Activated naive CD4-positive, alpha-beta T cell treated with anti-CD3 and anti-CD28 coated beads, Interleukin-2, amount 50 U/mL, for 16 hours (primary cell): ENCODE measurements at places on chromosomes 3 and 15.

DNA sequence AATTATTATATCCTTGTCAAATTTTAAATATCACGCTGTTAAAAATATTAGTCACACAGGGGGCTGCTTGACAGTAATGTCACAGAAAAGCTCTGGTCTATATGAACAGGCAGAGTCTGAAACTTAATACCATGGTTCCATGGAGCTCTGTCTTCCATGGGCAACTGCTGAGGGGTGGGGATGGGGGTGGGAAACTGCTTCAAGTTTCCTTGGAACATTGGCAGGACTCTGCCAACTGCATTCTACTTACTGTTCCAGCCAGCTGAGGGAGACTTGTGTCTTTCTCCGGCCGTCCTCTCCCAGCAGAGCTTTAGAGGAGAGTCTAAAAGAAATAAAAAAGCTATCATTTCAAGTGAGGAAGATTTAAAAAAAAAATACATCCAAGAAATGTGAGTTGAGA lies 348.7 kb downstream of the ZIC1 start:
- no peak for DNase-seq

GRCh38 chr3:3666664-3667063 lies 132.6 kb upstream of the LRRN1 start:
- no peak for DNase-seq

DNA sequence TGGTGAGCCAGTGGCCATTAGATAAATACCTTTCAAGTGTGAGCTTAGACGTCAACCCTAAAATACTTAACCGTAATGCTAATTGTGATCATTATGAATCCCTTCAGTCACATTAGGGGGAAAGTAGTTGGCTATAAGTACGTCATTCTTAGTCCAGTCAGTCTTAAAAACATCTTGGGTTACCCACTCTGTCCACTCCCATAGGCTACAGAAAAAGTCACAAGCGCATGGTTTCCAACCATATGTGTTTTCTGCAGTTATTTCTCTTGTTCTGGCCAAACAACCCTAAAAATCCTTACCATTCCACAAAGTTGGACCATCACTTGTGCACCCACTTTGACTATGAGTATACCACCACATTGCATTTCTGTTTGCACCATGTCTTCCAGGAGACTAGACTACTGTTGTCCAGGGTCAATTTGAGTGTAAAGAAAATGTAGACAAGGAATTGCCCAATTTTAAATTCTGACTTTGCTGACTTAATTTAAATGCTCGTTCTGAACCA lies 3.3 kb downstream of the RPL15 start:
- no peak for DNase-seq

DNA sequence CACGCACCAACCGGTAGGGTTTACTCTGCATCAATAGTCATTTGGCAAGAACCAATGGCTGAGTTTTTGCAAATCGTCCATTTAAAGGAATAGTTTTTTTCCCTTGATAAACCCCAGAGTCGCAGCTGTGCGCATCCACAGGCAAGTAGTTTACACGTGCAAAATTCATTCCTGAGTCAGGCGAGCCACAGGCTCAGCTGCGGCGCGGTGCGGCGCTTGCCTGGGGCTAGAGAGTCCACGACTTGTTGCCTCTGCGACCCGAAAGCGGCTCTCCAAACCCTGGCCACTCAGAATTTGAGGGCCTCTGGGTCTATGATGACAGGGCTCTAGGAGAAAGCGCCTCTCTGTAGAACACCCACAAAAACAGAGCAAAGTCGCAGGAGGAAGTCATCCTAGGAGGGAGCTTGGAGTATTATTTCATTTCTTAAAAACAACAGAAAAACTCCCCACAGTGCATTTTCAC lies 36.7 kb downstream of the ZIC4 start:
- DNase-seq = no peak

DNA sequence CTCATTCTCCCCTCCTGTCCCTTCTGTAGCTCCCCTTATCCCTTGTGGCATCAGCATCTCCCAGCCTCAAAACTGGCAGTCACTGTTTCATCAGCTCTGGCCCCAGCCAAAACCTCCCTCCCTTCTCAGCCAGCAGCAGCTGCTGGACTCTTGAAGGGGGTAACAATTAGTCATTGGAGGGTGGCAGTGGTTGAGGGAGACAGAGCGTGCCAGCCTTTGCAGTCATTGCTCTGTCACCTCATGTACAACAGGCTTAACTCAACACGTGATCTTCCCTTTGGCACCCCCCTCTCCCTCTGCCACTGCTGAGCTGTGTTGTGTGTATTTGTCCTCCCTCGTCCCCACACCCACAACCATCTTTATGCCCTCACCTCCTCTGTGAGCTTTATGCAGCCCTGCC lies 28.2 kb downstream of the RBP2 start:
- DNase-seq = no peak

DNA sequence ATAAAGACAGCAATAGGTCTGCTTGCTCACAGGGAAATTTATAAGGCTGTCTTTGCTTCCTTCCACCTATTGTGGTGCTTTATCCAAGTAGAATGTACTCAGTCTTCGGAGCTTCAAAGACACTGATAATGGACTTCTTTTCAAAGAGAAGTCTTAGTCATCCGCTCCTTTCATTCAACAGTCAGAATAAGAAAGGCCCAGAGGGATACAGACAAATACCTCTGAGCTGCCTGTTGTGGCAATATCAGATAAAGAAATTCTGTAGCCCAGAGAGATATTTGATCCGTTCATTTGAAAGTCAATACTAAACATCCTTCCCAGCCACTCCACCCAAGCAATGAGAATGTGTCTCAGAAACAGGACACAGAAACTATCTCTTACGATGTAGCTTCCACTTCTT lies 110.0 kb downstream of the FHIT start:
- DNase-seq = no peak

- DNase-seq = no peak
These were observed 128.3 kb downstream of the TMCO5A start for GRCh38 chr15:38062696-38063095.

DNA sequence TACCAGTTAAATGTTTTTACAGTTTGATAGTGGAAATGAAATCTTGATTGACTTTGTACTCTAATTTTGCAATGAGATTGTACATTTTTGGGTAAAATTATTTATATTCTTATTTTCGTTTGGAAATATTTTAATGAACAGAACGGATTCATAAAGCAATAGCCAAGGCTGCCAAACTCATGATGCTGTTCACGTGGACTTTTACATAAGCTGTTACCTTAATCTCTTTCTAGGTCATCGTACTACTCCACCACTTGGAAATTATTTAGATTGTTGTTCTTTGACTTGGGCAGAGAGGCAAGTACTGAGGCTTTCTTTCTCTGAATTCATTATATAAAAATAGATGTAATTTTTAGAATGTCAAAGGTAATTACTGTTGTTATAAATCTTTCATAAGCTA lies 16.2 kb downstream of the SYNPR start:
- no peak for DNase-seq

GRCh38 chr3:104367000-104367399 lies 999.7 kb upstream of the ALCAM start:
- DNase-seq = no peak

- DNase-seq = no peak
These were observed 37.3 kb downstream of the MLH1 start for GRCh38 chr3:37030588-37030987.

- no peak for DNase-seq
These were observed 62.2 kb downstream of the AAGAB start for GRCh38 chr15:67192185-67192820.

DNA sequence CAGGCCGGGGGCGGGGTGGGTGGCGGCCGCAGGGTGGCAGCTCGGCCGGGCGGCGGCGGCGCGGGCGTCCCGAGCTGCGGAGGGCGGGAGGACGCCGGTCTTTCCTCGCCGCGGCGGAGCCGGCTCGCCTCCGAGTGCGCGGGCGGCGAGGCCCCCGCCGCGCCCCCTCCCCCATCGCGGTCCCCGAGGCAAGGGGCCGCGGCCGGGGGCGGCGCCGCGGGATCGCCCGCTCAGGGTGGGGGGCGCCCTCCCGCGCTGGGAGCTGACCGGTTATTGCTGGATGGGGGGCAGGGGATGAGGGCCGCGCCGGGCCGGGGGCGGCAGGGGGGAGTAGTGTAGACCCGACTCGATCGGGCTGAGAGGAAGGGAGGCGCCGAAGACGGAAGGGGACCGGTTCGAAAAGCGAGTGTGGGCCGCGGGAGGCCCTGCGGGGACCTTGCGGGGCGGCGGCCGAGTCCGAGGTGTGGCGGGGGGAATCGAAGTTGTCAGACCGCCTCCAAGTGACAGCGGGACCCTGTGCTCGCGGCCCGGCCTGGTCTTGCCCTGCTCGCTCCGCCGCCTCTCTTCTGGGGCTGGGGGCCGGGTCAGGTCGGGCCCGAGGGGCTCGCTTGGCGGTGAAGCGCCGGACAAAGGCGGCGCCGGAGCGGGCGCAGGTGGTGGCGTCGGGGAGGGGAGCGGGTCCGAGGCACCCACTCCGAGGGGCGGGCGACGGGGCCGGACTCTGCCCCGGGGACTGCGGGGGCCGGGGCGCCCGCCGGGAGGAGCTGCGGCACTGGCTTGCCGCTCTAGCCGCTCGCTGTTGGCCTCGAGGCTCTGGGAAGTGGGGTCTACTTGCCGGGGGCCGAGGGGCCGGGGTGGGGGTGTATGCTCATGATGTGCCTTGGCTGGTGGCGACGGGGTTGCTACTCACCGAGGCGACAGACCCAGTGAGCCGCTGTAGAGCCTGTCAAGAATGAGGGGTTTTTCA lies 1.1 kb downstream of the BAHD1 start:
- peak; percentile 35 for DNase-seq

DNA sequence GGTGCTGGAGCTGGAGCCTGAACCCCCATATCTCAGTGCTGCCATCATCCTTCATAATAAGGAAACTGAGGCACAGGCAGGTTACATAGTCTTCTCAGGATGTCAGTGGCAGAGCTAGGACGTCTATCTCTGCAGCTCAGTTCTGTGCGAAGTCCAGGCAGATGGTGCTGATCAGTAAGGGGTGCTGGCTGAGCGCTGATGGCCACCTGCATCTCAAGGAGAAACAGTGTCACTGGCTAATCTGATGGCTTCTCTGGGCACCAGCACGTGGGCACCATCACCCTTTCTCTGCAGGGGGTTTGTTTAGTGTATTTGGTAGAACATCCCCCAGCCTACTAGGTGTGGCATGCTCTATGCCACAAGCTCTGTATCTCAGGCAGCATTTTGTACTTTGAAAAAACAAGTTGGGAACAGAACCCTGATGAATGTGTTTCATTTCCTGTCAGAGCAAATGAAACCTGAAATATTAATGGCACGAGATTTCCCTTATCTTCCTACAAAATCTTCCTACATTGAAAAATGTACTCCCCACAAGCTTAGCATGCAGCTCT lies 35.1 kb downstream of the APBA2 start:
- DNase-seq = peak; percentile 5

DNA sequence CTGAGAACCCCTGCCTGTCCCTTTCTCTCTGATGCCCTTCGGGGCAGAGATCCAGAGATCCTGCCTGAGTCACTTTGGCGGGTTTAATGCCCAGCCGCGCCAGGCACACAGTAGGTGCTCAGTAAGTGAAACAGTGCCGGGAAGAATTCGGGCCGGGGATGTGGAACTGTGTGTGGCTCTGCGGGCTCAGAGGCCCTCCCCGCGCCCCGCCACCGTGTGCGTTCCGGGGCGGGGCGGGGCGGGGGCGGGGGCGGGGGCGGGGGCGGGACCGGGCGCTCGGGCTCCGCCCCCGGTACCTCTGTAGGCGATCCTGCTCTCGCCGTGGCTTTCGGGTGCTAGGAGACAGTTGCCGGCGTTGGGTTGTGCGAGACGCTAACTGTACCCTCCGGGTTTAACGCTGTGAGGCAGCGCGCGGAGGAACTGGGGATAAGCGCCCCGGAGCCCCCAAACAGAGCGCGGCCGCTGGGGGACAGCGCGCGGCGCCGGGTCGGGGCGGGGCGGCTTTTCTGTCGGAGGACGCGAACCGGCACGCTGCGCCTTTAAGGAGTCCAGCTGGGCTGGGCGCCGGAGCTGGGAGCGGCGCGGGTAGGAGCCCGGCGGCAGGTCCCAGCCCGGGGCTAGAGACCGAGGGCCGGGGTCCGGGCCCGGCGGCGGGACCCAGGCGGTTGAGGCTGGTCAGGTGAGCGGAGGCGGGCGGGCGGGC lies at the start of gene ABHD6:
Gene ABHD6 (plus strand): TSS at position 555 of the 703 bp plus-strand sequence. CDS start 18,795 bp downstream, outside the sequence.
- peak; percentile 81 for DNase-seq

DNA sequence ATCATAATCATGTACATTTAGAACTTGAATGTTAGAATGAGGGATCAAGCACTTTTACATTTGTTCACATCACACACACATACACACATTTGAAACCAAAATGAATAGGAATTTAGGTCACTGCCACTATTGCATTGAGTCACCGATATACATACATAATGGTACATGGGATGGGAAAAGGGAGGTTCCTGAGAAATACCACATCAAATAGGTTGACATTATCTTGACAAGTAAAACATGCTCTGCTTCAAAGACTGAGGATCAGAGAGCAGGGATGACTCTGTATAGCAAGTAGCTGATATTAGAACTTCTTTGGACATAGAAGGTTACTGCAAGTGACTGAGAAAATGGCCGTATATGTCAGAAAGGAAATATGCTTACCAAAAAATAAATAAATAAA lies 847.2 kb downstream of the PLOD2 start:
- no peak for DNase-seq

DNA sequence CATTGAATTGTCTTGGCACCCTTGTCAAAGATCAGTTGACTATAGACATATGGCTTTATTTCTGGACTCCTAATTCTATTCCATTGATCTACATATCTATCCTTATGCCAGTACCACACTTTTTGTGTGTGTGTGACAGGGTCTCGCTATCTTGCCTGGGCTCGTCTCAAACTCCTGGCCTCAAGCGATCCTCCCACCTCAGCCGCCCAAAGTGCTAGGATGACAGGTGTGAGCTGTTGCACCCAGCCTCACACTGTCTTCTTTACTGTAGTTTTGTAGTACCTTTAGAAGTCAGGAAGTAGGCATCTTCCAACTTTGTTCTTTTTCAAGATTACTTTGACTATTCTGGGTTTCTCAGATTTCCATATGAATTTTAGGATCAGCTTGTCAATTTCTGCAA lies 24.3 kb downstream of the CDAN1 start:
- no peak for DNase-seq

DNA sequence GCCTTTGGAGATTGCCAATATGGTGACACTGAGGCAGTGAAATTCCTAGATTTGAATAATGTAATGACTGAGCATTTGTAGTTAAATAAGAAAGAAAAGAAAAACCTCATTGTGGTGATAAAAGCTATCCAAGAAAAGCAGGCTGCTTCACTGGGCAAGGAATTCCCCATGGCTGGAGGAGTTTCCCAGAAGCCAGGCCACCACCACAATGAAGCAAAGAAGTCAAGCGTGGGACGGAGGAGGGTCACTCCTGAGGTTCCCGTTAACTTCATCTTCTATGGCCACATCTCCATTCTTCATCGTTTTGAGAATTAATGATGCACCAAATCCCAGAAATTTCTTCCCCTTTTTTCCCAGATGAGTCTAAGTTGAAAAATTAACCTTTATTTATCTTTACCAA lies 185.8 kb upstream of the BCL6 start:
- DNase-seq = no peak
